ENCODE measurements at places on chromosomes 6 and 20.

- no peak for DNase-seq
These were observed 116.8 kb downstream of the OGFRL1 start for GRCh38 chr6:71405416-71405815.

DNA sequence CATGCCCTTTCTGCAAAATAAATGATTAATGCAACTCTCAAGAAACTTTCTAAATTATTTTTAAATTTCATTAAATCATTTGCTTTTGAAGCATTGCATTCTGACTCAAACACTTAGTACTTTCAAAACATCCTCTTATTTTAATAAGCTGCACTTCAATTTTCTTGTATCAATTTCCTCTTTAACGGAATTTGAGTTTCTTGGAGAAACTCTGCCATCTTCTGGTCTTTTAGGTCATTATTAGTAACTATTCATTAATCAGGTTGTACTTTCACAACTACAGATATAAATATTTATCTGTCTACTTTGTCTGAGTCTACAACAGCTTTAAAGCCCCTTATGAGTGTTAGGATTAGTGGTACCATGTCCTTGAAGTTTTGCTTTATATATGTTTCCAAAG, 30.2 kb downstream of the TMX4 start:
- no peak for DNase-seq

DNA sequence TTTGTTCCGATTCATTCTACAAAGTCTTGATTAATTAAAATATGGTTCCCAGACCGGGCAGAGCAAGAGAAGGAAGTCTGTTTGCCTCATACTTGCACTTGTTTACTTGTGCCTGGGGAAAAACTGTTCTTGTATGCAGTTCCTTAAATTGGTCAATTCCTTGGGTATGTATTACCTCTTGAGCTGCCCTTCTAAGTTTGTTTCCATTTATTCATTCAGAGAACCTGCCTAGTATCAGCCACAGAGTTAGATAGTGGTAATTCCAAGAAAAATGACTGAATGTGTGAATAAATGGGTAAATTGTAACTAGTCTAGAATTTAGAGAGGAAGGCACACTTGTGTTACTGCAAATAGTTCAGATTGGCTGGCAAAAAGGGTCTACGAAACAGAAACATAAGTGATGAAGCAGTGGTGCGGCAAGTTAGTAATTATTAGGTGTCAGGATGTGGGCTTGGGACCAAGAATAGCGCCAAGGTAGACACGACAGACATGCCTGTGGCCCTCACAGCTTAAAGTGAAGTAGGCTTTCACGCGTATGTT, 525 bp upstream of the MAK start:
- peak; percentile 26 for DNase-seq

DNA sequence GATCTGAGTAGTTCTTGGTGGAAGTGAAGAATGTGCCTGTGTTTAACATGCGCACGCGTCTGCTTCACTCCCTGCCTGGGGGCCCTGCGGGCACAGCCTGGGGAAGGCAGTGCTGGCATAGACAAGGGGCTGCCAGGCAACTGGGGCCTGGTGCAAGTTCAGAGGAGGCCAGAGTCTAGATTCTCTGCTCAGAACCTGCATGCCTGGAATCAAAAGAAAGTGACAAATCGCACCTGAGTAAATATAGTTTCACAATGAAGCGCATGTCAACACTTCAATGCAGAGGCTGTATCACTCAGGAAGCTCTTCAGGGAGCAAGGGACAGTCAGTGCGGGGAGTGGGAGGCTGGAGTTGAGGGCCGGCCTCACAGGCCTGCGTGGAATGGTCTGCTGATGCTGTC, 24.2 kb upstream of the PPP1R14C start:
- no peak for DNase-seq

DNA sequence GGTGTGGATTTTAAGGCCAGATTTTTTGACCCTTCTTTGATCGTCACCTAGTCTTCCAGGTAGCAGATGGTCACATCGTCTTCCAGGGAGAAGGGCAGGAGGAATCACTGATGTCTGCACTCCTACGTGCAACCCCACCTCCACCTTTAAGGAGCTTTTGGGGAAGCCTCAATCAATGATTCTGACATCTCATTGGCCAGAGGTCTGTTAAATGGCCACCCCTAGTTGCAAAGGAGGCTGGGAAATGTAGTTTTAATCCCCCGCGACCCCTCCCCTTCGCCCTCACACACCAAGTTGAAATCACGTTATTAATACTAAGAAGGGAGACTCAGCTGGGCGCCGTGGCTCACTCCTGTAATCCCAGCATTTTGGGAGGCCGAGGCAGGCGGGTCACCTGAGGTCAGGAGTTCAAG, 151.4 kb downstream of the BCAS1 start:
- no peak for DNase-seq

- no peak for DNase-seq
These were observed 219.6 kb upstream of the CHD6 start for GRCh38 chr20:41837669-41838224.

- no peak for DNase-seq
These were observed 188.8 kb downstream of the CD83 start for GRCh38 chr6:14306151-14306906.

DNA sequence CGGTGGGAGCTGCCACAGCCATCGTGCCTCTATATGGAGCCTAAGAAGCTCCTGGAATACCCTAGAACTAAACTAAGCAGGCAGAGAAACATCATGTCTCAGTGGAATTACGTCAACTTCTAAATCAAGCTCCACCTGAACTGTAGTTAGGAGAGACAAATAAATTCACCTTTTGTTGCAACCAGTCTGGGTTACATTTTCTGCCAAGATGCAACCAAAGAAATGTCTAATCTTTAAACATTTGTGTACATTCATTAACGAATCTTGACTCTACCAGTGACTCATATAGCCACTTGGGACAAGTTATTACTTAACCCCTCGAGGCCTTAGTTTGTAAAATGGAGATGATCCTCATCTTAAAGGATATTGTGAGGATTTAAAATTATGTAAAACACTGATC, 8.9 kb downstream of the PTPRK start:
- DNase-seq, result no peak

GRCh38 chr6:15148356-15148946, 97.4 kb upstream of the JARID2 start:
- no peak for DNase-seq

DNA sequence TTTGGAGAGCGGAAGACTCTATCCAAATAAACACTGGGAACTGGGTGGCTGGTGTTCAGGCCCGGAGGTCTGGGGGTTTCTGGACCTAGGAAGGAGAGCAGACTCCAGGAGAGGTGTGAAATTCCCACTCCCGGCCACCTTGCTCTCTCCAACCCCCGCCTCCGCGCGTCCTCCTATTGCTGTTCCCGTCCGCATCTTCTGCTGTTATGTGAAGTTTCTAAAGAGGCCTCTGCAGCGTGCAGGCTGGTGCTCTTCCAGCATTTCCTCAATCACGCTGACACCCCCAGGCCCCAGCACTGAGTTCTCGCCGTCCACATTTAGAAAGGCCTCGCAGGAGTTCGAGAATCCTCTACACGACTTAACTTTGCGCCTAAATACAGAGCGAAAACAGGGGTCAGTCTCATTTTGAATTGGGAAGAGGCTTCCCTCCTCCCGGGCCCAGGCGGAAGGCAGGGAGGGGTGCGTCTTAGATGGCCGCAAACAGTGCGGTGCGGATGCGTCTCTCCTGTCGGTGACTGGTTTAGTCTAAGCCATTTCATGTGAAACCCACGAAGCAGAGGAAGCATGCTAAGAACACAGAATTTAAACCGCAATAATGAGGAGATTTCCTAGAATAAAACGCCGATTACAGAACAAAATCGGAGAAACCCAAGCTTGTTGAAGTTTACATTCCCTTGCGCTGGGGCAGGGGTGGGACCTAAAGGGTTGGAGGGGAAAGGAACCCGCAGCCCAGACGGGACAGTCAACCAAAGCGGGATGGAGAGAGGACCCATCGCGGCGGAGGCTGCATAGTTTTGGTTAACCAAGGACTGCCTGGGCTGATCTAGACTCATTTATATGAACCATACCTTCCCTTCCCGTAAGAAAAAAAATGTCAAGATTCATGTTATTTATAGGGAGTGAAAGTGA, 4.0 kb upstream of the FOXF2 start:
- no peak for DNase-seq

- no peak for DNase-seq
These were observed 8.4 kb upstream of the GABRR2 start for GRCh38 chr6:89323511-89323971.

GRCh38 chr20:54148947-54149764, 24.6 kb downstream of the CYP24A1 start:
- no peak for DNase-seq

DNA sequence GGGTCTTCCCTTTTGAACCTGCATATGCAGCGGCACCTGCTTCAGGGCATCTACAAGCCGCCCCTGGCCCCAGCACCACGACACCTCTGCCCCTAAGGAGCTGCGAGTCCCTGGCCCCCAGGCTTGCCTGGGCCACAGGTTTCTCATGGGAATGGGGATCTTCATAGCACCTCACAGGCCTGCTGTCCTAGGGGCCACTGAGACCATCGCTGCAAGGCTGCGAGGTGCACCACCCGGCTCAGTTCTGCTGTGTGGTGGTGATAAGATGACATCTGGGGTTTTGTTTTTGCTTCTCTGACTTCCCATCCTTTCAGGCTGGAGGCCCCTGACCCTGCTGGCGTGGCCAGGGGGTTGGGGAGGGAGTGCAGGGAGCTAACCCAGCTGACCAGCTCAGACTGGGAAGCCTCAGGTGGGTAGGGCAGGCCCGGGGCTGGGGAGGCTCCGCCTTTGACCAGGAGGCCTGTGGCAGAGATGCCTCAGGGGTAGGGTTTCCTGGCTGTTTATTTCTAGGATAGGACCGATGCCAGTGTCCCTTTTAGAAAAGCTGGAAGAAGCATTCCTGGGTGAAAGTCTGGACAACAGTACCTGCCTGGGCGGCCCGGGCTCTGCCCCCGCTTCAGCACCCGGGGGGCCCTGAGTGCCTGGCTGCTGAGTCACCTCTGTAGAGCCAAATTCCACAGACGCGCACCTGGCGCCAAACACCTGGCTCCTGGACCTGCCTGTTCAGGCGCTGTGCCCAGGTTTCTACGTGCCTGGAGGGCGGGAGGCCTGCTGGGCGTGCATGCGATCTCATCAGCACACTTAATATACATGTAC, 264.7 kb downstream of the DLL1 start:
- DNase-seq, result no peak

DNA sequence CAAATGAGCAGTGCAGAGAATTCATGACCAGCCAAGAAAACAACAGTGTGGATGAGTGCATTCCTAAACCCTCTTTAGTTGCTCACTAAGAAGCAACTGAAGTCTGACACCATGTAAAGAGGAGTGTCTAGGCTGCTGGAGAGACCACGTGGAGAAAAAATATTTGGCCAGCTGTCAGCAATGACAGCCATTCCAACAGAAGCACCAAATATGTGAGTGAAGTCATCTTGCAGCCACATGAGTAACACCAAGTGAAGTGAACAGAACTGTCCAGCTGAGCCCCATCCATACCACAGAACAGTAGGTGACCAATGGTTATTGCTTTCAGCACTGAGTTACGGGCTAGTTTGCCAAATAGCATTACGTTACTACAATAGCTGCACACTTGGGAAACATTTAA, 89.4 kb downstream of the TBXT start:
- no peak for DNase-seq

DNA sequence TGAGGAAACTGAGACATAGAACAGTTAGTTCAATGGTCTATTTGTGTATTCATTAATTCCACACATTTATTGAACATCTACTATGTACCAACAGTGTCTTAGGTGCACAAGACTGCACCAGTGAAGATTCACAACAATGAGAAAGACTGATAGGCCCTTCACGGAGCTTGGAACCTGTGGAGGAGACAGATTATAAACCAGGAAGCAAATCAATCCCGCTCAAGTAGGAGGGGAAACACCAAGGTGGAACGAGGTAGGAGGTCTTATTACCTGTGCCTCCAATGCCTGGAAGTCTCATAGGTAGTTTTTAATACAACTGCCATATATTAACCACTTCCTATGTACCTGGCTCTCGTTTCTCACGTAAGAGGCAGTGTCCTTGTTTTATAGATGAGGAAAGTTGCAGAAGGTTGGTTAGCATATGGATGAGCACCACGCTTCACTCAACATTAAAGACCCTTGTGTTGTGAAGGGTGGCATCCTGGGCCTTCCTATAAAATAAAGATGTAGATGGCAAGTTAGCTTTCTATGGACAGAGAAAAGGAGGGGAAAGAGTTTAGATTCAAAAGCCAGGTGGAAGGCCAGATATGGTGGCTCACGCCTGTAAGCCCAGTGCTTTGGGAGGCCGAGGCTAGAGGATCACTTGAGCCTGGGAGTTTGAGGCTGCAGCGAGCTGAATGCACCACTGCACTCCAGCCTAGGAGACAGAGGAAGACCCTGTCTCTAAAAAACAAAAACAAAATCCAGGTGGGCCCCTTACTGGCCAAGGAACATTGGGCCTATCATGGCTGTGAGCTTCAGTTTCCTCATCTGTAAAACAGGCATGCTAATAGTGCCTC, 45.1 kb downstream of the SLC13A3 start:
- no peak for DNase-seq

DNA sequence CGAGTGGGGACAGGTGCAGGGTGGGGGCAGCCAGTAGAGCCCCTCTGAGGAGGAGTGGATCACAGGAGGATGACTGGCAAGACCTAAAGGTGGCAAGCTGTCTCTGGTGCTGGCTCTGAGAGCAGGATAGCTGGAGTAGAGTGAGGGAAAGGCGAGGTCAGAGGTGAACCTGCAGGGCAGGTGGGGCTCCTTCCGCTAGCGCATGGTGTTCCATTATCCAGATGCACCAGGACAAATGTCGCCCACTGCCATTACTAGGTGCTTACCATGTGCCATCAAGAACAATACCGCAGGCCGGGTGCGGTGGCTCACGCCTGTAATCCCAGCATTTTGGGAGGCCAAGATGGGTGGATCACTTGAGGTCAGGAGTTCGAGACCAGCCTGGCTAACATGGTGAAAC, 18.3 kb upstream of the FAM110A start:
- DNase-seq, result no peak

- no peak for DNase-seq
These were observed 55.3 kb upstream of the FAM83D start for GRCh38 chr20:38870733-38871559.

DNA sequence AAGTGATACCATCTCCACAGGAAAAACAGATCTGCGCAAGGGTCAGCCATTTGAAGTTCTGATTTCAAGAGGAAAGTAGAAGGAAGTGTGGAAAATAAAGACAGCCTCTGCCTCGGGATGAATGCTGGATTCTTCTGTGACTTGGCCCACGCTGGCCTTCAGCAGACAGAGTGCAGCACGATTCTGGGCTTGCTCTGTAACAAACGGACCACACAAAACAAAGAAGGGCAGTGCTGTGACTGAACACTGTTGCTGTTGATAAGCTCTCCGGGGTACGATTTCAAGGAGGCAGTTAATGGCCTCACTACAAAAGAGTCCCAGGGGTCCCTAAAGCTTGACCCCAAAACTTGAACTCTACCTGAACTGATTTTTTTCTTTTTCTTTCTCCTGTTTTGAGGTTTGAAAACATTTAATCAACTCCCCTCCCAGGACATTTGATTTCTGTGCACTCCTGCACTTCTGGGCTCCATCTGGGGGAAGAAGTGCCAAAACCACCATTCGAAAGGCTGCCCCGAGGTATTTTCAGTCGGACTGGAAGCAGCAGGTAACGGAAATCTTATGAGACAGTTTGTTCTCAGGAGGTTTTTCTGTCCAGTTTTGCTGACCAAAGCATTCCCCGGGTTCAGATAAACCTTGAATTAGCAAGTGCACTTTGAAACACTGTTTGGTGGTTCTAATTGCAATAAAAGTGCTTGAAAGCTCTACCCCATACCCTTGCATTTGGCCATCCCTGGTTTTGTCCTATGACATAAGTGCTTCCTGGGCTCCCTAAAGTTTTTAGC, 189.6 kb downstream of the MYLK4 start:
- no peak for DNase-seq

All from stimulated activated CD8-positive, alpha-beta memory T cell treated with anti-CD3 and anti-CD28 coated beads, Interleukin-15, amount 100 ng/mL, for 48 hours (primary cell).